T follicular helper cell (primary cell): ENCODE measurements at places on chromosomes 7 and 10.

DNA sequence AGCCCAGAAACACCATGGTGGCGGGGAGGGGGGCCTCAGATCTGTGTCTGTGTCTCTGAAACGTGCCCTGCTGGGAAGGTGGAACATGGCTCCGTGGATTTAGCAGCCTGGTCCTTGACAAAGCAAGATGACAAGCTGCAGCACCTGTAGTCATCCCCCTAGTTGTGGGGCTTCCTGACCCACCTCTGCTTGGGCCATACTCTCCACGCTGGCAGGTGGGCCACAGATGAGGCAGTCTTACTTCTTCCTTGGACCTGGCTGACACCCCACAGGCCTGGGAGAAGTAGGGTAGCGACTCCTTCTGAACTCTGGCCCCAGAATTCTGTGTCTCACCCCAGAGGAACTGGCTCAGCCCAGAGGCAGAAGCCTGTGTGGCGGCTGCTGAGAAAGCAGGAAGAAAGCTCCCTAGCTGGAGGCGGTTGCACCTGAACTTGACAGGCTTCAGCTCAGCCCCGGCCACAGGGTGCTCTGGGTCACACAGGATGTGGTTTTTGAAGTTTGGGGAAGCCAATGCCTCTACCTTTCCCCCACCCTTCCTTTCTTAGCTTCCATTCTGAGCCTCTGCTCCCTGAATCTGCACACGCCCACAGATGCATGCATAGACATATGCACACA lies 113.9 kb downstream of the ABLIM1 start:
- peak; percentile 54 for DNase-seq

GRCh38 chr10:119316729-119317097 lies 109.3 kb downstream of the GRK5 start:
- no peak for DNase-seq

- DNase-seq: no peak
These were observed 10.9 kb downstream of the PNPLA8 start for GRCh38 chr7:108515013-108515412.

GRCh38 chr7:108455551-108455997 lies 662 bp downstream of the NRCAM start:
- DNase-seq: no peak

DNA sequence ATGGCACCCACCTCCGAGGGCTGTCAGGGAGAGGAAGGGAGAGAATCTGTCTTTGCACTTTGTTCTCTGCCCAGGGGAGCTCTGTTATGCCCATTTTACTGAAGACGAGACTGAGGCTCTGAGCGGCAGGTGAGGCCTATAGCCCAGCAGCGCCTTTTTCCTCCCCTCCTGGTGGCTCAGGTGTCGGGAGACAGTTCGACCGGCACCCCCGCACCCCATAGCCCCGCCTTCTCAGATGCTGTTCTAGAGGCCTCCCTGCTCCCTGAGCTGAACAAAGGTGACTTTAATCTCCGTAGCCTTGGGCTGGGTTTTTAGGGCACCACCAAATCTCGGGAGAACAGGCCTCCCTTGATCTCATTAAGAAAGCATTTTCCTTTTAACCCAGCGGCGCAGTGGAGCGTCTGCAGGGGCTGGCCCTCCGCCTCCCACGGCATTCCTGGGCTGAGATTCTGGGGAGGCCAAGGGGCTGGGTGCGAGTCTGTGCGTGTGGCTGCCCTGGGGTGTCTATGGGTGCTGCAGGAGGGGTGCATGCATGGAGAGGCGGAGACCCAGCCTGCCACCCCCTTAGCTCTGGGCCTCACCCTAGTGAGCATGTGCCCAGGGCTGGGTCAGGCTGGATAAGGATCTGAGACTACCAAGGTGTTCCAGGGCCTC lies 3.3 kb downstream of the LFNG start:
- no peak for DNase-seq

GRCh38 chr10:49300140-49300974 lies 1.4 kb downstream of the C10orf71 start:
- no peak for DNase-seq

DNA sequence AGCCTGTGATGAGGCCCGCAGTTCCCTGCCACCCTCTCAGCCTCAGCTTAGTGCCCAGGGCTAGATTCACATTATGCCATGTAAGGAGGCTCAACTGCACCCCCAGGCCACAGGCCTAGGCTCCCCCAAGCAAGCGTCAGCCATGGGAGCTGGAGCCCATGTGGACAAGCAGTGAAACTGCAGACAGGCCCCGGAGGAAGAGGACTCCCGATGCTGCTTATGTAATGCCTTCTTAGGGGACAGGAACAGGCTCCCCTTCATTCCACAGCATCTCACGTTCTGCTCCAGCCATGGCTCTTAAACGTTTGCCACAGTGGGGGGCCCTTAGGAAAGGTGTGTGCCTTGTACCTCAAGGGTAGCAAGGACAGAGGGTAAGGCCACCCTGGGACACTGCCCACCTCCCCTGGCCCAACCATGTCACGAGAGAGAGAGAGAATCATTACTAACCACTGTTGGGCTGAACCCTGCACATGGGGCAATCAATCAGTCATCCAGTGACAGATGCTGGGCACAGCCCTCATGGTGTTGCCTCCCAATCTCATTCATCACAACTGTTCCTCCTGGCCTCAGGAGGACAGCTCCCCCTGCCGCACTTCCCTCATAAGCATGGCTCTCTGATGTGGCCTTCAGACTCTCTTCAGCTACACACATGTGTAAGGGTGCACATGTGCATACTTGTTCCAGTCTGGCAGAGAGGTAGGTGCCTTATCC lies 263.0 kb downstream of the GRID1 start:
- no peak for DNase-seq
